ENCODE measurements at places on chromosomes 1 and 21.

- DNase-seq: no peak
Measured at GRCh38 chr1:56322211-56322610, 257.2 kb downstream of the PLPP3 start.

- no peak for DNase-seq
Measured at GRCh38 chr1:246043556-246043955, 463.5 kb downstream of the SMYD3 start.

DNA sequence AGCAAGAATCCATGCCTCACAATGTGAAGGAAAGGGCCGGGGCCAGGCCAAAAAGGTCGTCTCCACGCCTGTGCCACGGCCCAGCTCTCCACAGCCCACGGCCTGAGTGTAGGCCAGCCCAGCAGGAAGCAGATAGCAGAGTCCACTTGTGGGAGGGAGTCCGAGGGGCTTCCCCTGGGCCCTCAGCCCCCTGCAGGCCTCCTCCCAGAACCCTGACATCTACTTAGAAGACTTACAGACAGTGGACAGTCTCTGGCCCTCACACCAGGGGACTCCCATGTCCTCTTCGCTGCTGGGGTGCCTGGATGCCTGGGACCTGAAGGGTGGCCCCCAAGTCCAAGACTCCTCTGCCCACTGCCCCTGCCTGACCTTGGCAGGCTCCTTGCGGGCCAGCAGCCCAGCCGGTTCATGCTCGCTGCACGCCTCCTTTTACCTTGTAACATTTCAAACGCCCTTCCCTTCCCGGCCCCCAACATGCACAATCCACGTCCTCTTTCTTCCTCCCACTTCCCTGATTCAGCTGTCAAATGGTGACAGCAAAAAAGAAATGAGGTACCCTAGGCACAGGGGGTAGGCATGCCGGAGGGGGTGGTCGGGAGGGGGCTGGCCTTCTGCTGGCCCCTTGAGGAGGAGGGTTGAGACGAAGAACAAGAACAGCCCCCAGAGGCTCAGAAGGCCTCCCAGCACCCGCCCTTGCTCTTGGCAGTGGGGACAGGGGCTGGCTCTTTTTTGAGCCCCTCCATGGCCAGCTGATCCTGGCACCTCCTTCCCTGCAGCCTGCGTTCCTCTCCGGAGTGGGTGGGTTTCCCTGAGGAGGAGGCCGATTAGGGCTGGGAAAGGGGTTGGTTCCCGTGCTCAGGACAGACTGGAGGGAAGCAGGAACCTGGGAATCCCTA, 997 bp upstream of the PTPN7 start:
- peak; percentile 15 for DNase-seq

DNA sequence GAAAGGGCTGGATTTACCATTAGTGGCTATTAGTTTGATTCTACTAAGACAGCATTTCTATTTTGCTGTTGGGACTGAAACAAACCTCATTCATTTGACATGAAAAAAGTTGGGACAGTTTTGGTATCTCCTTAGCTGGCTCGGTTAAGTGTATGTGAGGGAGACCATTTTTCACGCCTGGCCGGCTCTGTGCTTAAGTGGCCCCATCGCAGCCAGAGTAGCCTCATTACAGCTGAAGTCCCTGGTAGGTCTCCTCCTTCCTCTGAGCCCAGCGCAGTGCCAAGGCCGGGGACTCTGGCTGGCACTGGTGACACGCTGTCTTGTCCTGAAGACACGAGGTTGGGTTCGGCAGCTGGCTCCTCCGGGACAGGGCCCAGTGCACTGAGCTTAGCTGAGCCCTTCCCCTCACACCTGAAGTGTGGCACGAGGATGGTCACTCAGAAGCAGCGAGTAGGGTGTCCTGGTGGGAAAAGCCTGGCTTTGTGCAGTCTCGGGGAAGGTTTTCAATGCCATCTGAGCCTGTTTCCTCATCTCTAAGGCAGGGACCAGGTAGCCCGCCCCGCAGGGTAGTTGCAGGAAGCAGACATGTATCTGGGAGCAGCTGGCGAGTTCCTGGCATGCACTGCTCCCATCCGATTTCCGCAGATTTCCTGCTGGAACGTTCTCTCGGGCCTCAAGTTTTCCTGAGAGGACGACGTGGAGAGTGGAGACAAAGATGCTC, 196.5 kb downstream of the DYRK1A start:
- DNase-seq: no peak

DNA sequence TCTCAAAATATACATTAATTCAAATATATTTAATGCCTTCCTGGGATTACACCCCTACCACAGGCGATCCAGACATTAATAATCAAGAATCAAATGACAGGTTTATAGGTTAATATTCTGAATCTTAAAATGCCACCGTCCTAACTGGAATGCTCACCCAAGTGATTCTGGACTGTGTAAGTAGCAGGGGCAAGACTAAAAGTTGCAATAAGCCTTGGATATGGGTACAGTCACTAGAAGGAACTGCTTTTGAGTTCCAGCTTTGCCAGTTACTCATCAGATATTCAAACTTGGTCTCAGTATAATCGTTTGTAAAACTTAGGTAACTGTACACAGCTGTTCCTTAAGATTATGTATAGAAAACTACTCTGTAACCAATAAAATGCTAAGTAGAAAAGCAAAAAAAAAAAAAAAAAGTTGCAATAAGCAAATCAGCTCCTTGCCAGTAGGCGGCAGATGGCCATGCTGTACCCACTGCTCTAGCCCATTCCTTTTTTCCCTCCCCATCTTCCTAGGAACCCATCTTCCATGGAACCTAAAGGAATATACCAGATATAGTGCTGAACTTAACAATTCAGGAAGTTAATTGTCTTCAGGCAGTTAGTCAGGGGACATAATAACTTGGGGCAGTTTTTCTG, 10.5 kb downstream of the RO60 start:
- DNase-seq: no peak

DNA sequence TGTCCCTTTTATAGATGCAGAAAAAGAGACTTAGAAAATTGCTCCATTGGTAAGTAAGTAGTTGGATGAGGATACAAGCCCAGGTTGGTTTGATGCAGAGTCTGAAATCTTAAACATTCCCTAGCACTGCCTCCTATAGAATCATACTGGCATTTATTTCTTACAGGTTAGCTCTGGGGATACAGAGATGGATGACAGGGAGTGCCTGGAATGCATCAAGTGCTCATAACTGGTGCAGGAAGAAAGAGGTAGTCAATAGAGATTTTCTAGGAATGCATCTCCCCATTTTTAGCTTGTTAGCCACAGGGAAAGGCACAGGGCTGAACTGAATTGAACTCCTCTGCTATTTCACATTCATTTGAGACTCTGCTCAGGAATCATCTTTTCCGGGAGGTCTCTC, 269.0 kb upstream of the USP24 start:
- no peak for DNase-seq

DNA sequence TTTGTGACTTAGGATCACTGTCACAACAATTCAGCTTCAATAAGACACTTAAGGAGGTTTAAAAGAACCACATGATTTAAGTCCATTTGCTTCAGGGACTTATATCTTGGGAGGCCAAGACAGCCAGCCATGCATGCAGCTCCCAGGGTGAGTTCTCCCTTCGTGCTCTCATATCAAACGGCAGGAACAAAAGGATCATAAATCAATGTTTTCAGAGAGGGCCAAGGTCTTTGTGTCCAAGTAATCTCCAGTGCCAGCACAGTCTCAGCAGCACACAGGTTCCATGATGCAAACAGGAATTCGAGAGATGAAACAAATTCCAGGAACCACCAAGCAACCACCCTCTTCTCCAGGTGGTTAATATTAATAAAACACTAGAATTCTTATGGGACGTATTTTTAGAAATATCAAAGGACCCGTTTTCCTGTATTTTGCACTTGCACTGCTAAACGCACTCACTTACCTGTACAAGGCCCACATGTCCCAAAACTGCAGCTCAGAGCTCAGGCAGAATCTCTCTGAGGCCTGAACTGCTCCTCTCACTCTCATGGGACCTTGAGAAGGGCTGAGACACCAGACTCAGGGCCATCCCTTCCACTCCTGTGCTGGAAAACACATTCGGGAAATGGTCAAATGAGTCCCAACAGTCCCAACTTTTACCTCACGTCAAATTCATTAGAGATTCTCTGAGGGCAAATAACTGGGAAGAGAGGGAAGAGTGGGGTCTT, 100.0 kb upstream of the RAB4A start:
- no peak for DNase-seq

Data from CD4-positive, alpha-beta T cell treated with Interleukin-10 for 1 hour (primary cell).